ENCODE measurements at places on chromosomes 2 and 18. TPM values are rescaled to one million over a fixed set of nuclear protein-coding genes. Genes with fewer than 3 reads are reported as not detected.

The DOK1 gene
- 21.9 TPM for total RNA-seq

The EVA1A gene
- total RNA-seq: 13.4 TPM

The PROKR1 gene
- total RNA-seq: not detected

The CAVIN2 gene
- 10.4 TPM for total RNA-seq

The TUBB8B gene
- not detected for total RNA-seq

The IL1F10 gene
- total RNA-seq: not detected

The CRYBA2 gene
- total RNA-seq: not detected

The POMC gene
- total RNA-seq: 0.57 TPM
